ENCODE measurements at places on chromosomes 12 and 14.

- DNase-seq, result peak; percentile 63
Measured at GRCh38 chr14:104794631-104794992, 936 bp downstream of the AKT1 start.

DNA sequence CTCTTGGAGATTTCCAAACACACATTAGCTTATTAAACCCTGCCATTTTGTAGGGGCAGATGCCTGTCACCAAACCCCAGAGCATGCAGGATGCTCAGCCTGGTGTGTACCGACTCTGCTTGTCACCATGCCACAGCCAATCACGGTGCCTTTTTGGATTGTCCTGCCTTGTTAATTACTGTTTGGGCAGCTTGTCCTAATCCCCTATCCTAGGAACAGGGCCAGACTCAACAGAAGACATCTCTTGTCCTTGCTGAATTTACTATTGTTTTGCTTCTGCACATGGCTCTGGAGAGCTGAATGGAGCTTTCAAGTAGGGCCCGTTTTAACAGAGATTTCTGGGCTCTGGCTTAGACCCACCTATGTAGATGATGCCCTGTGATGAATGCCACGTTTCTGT lies 388.5 kb downstream of the AACS start:
- DNase-seq, result peak; percentile 17

DNA sequence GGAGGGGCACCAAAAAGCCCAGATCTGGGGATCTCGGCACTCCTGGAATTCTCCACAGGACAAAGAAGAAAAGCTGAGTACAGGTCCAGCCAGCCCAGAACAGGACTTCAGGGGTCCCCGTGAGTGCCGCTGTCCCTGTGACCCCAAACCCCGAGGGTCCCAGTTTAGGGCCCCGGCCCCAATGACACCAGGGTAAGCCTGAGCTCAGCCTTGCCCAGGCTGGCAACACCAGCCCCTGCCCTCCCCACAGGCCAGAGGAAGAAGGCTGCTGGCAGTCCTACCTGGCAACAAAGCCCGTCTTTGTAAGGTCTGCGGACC lies 1.8 kb downstream of the CDK2AP1 start:
- DNase-seq, result no peak

DNA sequence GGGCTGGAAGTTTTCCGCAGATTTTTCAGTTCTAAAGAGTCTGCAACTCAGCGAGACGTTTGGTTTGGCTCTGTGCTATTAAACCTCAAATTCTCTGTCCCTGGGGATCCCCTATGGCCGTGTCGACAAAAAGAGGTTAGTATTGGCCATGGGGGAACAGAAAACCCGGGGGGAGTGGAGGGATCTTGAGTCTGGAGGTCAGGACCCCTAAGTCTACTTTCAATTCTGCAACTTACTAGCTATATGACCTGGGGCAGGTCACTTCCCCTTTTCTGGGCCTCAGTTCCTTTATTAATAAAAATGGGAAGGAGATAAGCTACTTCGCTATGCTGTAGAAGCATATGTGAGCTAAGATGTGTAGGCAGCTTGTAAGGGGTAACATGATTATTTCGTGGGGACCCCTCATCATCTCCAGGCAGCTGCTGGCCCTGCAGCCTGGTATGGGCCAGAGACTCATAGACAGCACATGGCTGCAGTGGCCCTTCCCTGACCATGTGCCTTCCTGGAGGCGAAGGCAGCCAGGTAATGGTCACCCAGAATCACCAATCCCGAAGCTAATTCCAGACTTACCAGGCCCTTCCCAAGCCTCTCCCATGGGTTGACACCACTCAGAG lies 8.6 kb downstream of the ASB2 start:
- DNase-seq, result no peak

DNA sequence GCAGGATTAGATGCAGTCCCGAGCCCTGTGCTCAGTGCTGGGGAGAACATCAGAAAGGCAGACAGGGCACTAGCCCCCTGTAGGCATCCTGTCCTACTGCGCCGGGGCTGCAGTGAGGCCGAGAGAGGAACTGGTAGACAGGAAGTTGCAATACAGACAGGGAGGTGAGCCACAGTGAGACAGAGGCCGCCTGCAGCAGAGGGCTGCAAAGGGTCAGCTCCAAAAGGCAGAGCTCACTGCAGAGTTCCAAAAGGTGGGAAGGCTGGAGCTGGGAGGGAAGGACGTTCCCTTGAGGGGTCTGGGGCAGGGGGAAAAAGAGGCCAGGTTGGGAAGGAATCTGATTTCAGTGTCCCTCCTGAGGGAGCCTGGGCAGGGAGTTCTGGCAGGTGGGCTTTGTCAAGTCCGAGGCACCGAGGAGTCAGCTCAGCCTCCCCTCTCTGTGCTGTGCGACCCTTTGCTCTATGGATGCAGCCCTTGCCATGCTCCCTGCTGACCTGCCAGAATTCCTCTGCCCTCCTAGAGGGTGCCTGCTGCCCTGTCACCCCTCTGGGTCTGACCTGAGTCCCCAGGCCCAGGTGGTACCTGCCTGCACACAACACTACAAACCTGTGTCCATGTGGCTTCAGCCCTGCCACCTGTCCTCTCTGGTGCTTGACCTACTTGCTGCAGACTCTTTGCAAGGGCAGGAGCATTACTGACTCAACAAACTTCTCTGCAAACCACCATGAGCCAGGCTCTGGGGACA lies 63.5 kb downstream of the PRMT8 start:
- no peak for DNase-seq

DNA sequence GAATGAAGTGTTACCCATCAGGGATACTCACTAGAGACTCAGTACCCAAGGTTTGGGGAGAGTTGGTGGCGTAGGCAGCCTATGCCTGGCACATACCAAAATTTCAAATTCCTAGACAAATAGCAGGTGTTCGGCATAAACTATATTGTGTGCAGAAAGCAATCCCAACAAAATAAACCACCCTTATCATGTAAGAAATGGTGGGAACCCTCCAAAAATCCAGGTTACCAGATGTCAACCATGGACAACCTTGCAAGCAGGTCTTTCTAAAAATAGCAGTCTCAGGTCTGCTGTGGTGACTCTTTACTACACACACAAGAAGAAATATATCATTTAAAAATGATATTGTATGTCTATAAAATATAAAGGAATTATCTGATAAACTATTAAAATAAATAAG lies 17.7 kb upstream of the PTGER2 start:
- no peak for DNase-seq

GRCh38 chr12:6140651-6141447 lies 16.4 kb upstream of the VWF start:
- DNase-seq, result no peak

DNA sequence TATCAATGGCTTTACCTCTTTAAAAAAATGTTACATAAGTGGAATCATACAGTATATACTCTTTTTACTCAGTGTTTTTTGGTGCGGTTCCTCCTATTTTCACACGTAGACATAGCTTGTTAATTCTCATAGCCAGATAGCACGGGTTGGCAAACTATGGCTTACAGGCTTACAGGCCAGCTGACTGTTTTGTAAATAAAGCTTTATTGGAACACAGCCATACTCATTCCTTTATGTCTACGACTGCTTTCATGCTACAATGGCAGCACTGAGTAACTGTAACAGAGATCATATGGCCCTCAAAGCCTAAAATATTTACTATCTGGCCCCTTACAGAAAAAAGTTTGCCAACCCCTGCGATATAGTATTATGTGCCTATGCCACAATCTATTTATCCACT lies 5.8 kb upstream of the DAAM1 start:
- DNase-seq, result no peak

DNA sequence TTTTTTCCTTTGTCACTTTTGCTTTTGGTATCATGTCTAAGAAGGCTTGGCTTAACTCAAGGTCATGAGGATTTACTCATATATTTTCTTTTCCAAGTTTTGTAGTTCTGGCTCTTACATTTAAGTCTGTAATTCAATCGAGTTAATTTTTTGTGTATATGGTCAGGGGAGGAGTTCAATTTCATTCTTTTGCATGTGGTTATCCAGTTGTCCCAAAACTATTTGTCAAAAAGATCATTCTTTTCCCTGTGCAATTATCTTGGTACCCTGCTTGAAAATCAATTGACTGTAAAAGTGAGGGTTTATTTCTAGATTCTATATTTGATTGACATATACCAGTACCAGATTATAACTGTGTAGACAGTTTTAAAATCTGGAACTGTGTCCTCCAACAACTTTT lies 10.2 kb downstream of the USP15 start:
- no peak for DNase-seq

- DNase-seq, result no peak
Measured at GRCh38 chr14:41062826-41063225, 543.9 kb upstream of the LRFN5 start.

DNA sequence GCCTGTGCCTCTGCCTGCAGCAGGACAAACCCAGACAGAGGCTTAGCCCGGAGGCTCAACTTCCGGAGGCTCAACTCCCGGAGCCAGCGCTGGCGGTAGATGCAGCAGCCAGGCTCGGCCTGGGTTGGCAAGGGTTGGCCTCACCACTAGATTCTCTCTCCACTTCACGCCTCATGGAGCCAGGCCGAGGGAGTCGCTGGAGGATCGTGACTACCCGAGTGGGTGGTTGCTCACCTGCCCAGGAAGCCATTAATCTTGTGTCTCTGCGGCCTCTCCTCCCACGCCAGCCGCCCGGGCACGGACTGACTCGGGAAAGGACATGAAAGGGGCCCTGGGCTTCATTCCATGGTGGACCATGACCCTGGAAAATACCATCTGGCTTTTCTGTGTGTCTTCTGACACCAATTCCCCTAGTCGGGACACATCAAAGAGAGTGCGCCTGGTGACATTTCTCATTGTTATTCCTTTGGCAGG lies 20.8 kb downstream of the ESRRB start:
- no peak for DNase-seq

DNA sequence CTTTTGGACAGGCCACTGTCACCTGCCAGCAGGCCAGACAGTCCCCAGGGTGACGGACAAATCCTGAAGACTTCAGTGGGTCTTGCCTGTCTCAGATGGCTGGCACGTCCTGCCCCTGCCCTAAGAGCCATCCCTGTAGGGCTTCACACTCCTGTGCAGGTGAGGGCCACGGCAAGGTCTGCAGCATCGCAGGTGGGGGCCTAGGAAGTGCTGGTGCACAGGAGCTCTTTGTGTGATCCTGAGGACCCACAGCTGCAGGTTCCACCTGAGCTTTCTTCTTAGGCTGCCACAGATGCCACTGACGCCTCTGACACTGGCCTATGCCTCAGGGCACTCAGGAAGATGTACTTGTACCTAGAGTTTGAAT lies 108.5 kb upstream of the FKBP4 start:
- no peak for DNase-seq

- DNase-seq, result no peak
Measured at GRCh38 chr14:73746520-73747378, 32.6 kb upstream of the PNMA1 start.

- peak; percentile 85 for DNase-seq
Measured at GRCh38 chr14:103512701-103513611, 9.7 kb downstream of the CKB start.

- DNase-seq, result no peak
Measured at GRCh38 chr12:18145924-18146323, 55.9 kb upstream of the RERGL start.

DNA sequence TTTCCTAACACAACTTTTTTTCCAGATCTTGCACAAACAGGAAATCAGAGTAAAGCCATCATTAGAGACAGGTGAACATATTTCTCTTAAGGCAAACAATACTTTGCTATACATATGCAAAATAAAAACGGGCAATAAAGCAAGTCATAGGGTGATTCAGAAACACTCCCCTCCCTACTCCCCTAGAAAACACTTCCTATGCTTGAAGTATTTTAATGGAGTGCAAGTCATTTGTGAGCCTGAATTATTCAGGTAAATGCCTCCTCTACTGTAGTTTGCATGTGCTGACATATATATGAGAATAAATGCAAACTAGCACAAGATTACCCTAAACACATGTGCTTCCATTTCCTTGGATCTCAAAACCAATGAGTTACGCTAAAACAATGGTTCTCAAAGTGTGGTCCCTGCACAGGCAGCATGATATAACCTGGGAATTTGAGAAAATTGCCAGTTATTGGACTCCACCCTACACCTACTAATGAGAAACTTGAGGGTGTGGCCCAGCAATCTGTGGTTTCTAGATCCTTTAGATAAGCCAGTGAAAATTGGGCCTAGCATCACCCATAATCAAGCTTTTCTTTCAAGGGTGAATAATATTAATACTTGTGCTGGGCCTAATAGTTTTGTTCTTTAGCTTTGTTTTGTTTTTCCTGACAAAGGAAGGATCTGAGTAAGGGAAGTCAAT lies 159.7 kb upstream of the BMP4 start:
- no peak for DNase-seq

GRCh38 chr12:4277857-4278256 lies 4.3 kb downstream of the CCND2 start:
- DNase-seq, result no peak

DNA sequence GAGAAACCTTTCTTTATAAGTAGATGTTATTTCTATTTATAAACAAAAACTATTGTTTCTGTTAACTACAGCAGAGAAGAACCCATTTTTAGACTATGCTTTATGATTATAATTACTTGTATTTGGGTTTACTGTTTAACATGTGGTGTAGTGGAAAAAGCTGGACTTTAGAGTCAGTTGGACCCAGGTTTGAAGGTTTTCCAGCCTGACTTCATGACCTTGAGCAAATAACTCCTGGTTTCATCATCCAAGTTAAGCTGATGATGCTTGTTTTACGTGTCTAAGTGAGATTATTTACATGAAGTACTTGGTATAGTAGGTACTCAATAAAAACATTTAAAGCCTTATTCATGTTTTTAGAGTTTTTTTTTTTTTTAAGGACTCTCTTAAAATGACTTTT lies 221.8 kb upstream of the ARHGAP5 start:
- no peak for DNase-seq

GRCh38 chr14:99774556-99775307 lies 18.5 kb upstream of the EML1 start:
- peak; percentile 85 for DNase-seq

GRCh38 chr14:72560331-72560730 lies 333.6 kb downstream of the DPF3 start:
- DNase-seq, result peak; percentile 33

DNA sequence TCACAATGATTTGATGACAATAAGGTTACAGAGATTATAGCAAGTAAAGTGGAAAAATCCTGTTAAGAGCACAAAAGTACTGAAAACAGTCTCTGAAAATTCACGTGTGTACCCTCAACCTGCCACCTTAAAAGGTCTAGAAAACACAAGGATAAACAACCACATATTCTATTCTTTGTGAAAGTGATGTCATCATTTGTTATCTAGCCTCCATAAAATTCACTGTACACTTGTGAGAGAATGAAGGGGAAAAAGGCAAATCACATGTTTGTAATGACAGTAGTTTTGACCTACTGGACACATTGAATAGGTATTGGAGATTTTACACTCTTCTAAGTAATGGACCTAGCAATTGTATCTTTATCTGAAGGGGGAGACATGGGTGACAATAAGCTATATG lies 4.0 kb downstream of the PTGDR start:
- DNase-seq, result no peak

DNA sequence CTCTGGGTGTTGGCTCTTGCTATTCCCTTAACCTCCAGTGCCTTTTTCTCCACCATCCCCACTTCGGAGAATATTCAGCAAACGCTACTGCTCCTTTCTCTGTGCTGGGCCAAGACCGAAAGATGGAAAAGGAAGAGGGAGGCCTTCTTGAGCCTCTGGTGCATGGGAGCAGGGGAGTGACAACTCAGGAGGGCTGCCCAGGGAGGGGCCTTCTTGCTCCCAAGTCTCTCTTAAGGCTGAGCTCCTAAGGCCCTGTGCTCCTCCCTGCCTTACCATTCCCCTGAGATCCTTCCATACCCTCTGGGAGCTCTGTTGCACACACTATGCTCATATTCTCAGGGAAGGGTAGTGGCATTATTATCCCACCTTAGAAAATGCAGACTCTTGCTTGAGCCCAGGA lies 34.9 kb downstream of the SH2B3 start:
- no peak for DNase-seq

GRCh38 chr14:95250140-95250769 lies 69.5 kb downstream of the CLMN start:
- DNase-seq, result no peak
